D341Med (cell line): ENCODE measurements at places on chromosomes 3 and 15.
A peak's percentile ranks its signal among the peaks of the same experiment; 100 is the strongest.

DNA sequence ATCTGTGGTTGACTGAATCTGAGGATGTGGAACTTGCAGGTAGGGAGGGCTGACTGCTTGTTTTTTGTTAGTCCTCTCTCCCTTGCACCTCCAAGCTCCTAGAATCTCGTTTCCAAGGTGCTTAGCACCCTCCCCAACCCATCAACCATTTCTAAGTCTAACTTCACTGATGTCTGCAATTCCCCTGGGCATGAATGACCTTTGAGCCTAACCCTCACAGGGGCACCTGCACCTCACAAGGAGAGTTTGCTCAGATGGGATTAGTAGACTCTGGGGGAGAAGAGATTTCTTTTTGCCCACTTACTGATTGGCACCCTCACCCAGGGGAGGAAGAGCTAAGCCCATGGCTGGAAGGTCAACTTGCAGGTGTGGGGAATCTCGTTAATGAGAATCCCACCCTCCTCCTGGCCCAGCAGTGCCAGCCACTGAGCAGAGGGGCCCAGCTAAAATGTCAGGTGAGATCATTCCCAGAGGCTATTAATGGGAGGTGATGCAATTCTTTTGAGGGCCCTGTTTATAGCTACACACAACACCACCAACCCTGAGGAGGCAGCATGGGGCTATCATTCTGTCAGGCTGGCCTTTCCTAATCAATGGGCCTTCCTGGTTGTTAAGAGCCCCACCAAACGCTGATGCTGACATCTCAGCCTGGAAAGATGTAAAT lies 81.6 kb upstream of the HERC1 start:
- no peak for DNase-seq

- peak; percentile 77 for DNase-seq
These were observed 8.6 kb downstream of the TFRC start for GRCh38 chr3:196073255-196073753.

DNA sequence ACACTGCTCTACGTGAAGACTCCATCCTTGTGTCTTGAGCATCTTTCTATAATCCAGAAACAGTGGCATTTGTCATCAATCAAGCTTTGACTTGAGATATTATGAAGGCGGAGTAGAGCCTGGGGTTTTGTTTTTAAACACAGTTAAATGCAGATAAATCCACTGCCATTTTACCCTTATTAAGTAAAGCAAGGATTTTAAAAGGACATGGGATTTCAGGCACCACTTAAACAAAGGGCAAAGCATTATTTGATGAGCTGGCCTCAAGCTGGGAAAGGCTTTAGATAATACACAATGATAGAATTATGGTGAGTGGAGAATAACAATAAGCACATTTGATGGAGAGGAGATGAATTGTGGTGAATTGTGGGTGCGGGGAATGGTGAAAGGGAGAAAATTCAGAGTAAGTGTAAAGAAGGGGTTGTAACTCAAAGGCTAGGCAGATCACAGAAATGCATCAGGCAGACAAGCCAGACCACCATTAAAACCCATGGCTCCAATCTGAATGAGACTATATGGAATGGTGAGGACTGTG lies 54.9 kb upstream of the GLCE start:
- DNase-seq = no peak

DNA sequence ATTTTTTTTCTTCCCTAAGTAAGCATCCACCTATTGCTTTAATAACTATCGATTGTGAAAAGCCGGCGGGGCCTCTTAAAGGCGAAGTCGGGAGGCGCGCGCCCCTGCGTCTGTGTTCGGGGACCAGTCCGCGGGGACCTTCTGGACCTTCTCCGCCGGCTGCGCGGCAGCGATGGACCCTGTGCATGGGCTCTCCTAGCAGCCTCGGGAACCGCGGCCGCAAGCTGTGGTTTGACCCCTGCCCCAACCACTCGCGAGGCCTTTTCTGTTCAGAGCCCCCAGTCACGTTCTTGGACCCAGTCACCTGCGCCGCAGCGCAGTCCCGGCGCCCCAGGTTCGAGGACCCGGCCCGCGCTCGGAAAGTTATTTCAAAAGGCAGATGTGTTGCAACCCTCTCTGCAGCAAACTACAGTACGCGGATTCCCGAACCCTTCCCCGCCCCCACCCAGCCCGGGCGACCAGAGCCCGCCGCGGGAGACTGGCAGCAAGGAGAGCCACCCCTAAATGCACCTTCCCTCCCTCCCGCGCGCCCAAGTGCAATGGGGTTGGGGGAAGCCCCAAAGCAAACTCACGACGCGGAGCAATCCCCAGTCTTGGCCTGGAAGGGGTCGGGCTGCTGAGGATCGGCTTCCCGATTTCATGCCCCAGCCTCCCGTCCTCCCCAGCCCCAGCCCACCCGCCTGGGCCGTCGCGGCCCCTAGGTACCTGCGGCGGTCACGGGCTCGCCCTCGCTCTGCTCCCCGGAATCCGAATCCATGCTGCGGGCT lies 684 bp downstream of the TNFAIP8L3 start:
- DNase-seq = peak; percentile 51

GRCh38 chr3:198071602-198072287 lies 111.7 kb downstream of the LMLN start:
- no peak for DNase-seq

GRCh38 chr15:92683511-92683834 lies 27.9 kb upstream of the FAM174B start:
- DNase-seq = peak; percentile 69

DNA sequence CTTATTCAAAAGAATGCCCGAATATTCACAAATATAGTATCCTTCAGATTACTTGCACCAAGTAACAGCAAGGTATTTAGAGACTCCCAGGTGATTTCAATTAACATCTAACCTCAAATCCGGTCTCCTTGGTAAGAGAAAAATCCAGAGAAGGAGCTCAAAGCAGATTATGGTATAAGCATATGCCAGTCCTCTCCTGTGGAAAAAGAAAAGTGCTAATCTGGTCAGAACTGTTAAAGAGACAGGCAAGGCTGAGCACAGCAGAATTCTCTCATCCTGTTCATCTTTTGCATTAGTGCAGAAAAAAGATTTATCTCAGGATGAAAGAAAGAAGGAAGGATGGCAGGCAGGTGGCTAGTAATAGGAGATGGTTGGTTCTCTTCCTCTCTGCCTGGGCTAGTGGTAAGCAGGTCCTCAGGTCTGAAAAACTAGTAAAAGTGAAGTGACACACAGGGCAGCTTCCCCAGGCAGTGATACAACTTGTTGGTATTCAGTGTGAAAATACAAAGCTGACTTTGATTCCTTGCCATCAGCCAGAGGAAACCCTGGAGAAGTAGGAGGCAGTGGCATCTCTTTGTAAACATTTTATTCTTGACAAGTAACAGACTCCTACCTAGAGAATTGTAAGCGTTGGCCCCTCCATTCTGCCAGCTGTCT lies 14.2 kb downstream of the ATXN7 start:
- peak; percentile 54 for DNase-seq

GRCh38 chr15:52318729-52319500 lies 23.3 kb upstream of the MYO5C start:
- no peak for DNase-seq

- DNase-seq = no peak
These were observed 391.0 kb upstream of the CADM2 start for GRCh38 chr3:84567796-84568195.

DNA sequence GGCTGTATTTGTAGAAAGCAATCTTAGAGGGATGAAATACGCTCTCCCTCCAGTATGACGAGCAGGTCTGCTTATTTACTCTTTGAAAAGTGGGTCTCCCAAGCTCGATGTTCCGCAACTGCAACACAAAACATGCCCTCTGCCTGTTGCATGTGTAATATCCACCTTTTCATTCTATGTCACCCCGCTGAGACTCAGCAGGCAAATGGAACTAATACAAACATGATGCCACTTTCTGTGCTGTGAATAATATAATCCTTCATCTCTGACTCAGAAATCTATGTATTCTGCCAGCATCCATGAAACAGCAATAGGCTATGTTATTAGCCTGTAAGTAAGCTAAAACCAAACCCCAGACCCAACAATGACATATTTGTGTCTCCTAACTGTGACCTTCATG lies 200.8 kb upstream of the TMCO5A start:
- DNase-seq = no peak

- no peak for DNase-seq
These were observed 390.6 kb upstream of the CFAP20DC start for GRCh38 chr3:59440285-59441028.

DNA sequence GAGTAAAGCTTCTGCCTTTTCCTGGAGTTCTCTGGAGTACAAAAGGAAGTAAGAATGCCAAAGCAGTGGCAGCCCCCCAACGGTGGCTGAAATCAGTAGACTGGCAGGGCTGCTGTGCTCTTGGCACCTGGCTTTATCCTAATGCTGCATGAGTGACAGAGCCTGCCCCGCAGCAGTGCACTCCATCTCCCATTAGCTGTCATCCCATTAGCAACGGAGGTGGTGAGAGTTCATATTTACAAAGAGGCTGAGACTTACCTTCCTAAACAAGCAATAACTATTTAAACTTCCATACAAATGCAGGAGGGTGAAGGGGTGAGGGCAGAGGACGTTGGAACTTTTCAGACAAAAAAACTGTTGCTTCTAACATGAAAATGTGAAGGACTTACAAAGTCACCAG lies 51.9 kb downstream of the SERPINI1 start:
- no peak for DNase-seq

DNA sequence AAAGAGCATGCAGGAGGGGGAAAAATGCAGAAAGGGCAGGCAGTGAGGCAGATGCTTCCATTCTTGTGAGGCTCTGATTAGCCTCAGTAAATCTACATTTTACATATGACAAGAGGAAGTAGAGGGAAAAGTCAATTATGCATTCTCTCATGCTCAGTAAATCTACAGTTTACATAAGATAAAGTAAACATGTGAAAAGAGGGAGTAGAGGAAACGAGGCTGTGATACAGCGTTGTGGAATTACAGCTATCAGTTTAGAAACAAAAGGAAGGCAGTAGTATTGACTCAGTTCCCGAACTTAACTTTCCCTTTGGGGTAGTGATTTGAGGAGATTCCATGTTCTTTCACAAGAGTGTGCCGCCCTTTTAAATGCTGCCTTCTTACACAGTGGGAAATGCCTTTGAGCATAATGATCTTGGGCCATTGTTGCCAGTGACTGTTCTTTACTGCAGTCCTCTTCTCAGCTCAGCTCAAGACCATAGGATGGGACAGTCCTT lies 39.3 kb downstream of the OSTN start:
- no peak for DNase-seq

- DNase-seq = no peak
These were observed 13.3 kb upstream of the PTX3 start for GRCh38 chr3:157423337-157423736.

GRCh38 chr3:183542355-183542754 lies 13.2 kb downstream of the KLHL6 start:
- DNase-seq = no peak

GRCh38 chr3:141114816-141115460 lies 63.8 kb downstream of the SPSB4 start:
- peak; percentile 60 for DNase-seq

- DNase-seq = peak; percentile 9
These were observed 7.8 kb downstream of the PAK6 start for GRCh38 chr15:40246496-40247280.

- no peak for DNase-seq
These were observed 57.1 kb upstream of the STRIT1 start for GRCh38 chr3:155350571-155350970.

DNA sequence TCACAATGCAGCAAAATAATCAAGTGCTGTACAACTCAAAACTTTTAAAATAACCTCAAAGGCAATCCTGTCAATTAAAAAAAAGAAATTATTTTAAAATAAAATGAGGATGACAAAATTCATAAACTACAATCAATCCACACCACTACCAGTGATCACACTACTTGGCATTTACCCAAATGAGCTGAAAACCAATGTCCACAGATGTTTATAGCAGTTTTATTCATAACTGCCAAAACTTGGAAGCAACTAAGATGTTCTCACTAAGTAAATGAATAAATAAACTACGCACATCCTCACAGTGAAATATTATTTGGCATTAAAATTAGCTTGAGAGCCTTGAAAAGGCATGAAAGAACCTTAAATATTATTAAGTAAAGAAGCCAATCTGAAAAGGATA lies 121.3 kb downstream of the STAG1 start:
- no peak for DNase-seq

DNA sequence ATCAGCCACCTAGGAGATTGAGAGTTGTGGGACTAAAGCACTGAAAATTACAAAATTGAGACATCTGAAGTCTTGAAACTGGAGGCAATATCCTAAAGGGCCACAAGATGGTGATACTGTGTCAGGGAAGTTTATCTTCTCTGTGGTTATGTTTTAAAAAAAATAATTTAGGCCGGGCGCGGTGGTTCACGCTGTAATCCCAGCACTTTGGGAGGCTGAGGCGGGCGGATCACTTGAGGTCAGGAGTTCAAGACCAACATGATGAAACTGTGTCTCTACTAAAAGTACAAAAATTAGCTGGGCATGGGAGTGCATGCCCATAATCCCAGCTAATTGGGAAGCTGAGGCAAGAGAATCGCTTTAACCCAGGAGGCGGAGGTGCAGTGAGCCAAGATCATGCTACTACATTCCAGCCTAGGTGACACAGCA lies 17.9 kb upstream of the NIT2 start:
- peak; percentile 40 for DNase-seq

GRCh38 chr3:189304465-189305351 lies 132.9 kb downstream of the TPRG1 start:
- DNase-seq = peak; percentile 25

GRCh38 chr15:73383310-73384189 lies 14.8 kb upstream of the HCN4 start:
- DNase-seq = no peak

GRCh38 chr3:47288966-47289910 lies 6.5 kb downstream of the KLHL18 start:
- no peak for DNase-seq

DNA sequence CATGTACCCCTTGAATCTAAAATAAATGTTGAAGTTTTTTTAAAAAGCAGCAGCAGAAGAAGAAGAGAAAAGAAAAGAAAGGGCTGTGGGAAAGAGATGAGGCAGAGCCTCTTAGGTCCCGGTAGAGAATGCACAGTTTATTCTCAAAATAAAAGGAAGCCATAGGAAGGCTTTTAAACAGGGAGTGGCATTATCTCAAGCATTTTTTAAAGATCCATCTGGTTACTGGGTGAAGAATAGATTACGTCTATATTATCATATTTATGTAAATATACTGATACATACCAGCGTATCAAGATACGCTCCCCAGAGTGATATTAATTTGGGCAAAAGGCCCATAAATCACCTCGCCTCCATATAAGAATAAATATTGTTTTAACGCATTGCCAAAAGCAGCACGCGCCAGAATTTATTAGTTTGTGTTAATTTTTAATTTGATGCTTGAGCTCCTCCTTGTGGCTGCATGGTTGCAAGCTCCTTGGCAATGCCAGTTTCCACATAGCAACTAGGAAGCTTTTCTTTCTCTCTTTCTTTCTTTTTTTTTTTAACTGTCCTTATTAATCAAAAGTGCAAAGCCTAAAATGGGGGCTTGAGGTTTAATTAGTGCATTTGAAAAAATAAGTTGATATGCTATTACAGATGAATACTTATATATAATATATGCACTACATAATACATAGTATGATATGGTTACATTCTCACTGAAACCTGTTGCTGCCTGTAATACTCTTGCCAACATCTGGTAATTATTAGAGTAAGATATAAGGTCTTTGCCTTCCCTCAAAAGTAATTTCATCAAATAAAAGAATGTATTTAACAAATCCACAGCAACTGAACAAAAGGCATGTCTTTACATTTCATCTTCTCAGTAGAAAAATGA lies 242.8 kb upstream of the UBE2E2 start:
- DNase-seq = peak; percentile 65

- DNase-seq = no peak
These were observed 202.0 kb downstream of the UBE2E2 start for GRCh38 chr3:23405081-23405480.
